Dorsolateral prefrontal cortex (tissue), 122 donors: ENCODE measurements at places on chromosomes 5 and 9. TPM values are rescaled to one million over a fixed set of nuclear protein-coding genes. Genes with fewer than 3 reads are reported as not detected.

The TMC1 gene
- 0.61 TPM for total RNA-seq

The CNTNAP3 gene
- 18.0 TPM for total RNA-seq

DNA sequence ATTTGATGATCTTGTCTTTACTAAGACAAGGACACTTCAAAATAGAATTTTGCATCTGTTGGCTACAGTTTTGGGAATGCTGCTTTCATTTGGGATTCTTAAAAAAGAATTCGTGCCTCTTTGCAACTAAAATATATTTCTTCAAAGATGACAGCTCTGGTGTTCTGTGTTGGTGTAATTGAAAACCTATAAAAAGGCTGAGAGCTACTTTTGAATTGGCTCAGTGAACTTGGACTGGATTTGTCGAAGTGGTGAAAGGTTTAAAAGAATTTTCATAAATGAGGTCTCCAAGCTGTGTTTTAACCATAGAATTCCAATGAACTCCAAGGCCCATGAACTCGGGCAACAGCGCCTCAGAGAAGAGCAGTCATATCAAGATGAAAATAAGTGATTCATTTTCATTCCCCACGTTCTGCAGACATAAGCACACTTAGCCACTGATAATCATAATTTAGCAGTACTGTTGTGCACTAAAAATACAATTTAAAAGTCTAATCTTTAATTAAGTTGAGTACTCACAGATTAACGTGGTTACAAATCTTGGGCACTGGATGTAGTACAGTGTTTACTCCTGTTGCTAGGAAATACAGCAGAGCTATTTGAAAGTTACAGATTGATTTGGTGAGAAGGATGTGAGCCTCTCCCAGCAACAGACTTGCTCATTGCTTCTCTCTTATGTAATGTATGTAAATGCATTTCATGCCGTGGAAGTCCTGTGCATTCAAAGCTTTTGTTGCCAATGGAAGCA lies 10.9 kb downstream of the SNCAIP start:
- no peak for DNase-seq

GRCh38 chr9:26375448-26375847 lies 517.2 kb downstream of the CAAP1 start:
- no peak for DNase-seq

- DNase-seq = no peak
Observed at GRCh38 chr9:83294816-83295215, 231.9 kb upstream of the RASEF start.

DNA sequence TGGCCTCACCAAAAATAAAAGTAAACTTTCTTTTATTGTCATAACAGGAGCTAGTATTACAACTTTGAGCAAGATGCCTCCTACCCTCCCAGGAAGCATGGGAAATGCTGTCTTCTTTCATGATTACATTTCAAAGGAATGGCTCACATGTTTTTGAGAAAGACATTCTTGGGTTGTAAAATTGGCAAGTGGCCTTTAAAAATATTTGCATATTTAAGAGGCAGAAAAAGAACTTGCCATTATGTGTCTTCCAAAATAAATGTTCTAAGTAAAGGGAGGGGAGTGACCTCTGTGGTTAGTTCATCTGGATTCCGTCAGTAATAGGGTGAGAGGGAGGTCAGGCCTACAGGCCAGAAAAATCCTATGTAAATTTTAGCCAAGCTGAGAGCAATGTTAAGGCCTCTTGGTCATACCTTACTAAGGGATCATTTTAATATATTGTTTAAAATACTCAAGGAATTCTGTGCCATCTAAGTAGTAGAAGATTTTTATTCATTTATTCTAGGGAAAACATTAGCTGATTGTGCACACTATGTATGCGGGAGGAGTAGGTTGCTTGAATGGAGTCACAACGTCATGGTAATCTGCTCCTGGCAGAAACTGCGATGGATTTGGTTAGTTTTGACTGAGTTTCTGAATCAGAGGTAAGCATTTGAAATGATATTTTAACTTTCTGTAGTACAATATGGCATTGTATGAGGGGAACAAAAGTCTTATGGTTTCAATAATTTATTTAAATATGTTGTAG lies 1485.7 kb upstream of the CDH9 start:
- DNase-seq = no peak

The RETREG1 gene
- 102 TPM for total RNA-seq

GRCh38 chr5:59218424-59219045 lies 635.7 kb downstream of the RAB3C start:
- DNase-seq = no peak

The LHX3 gene
- total RNA-seq = not detected
